LoVo (cell line): ENCODE measurements at places on chromosomes 6 and 20.

- DNase-seq, result no peak
Observed at GRCh38 chr6:107479089-107479690, 10.7 kb upstream of the SOBP start.

DNA sequence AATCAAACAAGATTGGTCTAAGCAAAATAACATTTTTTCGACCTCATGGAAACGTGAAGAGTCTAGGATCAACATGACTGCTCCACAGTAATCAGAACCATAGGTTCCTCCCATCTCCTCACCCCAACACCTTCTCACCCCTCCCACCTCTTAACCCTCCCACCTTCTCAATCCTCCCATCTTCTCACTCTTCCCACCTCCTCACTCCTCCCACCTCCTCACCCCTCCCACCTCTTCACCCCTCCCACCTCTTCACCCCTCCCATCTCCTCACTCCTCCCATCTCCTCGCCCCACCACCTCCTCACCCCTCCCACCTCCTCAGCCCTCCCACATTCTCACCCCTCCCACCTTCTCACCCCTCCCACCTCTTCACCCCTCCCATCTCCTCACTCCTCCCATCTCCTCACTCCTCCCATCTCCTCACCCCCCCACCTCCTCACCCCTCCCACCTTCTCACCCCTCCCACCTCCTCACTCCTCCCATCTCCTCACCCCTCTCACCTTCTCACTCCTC is 567.4 kb downstream of the C6orf118 start:
- no peak for DNase-seq

DNA sequence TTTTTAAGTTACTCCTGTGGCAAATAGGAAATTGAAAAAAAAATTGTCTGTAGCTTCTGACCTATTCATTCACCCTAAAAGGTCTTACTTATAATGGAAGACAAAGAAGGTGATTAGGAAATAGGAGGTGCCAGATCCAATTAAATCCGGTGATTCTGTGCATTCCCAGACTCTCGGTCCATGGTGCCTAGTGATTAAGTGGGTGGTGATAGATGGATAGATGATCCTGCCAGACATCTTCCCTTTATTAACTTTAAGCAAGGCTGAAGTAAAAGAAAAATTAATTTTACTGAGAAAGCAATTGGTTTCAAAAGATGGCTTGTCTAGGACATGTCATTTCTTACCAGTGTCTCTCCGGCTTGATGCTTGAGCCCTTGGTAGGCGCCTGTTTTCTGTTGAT is 80.0 kb downstream of the SH3BGRL2 start:
- no peak for DNase-seq

DNA sequence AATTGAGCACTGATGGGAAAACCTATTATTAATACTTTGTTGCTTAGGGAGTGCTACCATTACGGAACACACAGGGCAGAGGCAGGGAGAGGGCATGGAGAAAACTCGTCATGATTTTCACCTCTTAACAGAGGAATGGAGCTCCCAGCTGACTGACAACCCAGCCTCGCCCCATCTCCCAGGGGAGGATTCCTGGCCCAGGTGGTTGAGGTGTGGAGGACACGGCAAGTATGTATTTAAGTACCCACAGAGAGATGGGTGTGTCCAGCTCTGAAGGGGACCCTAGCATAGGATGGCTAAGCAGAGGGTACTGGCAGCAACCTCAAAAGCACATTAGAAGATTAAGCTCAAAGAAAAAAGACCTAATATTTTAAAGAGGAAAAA is 261.9 kb upstream of the MOCS1 start:
- DNase-seq, result no peak

GRCh38 chr6:106163446-106163965 is 77.4 kb downstream of the PRDM1 start:
- DNase-seq, result no peak

DNA sequence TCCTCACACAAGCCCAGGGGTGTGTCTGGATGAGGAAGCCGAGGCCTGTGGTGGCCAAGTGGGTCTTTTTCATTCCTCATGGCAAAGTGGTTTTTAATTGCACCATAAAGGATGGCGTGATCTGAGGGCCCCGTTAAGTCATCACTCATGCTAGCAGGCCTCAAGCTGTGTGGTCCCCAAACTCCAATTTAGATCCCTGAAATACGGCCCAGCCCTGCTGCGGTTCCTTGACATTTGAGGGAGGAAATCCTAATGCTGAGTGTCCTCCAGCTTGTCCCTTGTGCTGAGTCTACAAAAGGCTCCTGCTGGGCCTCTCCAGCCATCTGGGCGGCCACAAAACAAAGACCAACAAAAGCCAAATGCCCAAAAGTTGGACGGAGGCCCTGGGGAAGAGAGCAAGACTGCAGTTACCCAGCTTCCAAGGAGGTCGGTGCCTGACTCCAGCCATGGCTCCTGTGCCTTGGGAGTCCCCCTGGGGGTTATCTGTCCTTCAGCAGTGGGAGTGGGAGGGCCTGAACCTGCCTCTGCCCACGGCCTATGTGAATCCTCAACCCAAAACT is 162.3 kb upstream of the PDE10A start:
- DNase-seq, result no peak

DNA sequence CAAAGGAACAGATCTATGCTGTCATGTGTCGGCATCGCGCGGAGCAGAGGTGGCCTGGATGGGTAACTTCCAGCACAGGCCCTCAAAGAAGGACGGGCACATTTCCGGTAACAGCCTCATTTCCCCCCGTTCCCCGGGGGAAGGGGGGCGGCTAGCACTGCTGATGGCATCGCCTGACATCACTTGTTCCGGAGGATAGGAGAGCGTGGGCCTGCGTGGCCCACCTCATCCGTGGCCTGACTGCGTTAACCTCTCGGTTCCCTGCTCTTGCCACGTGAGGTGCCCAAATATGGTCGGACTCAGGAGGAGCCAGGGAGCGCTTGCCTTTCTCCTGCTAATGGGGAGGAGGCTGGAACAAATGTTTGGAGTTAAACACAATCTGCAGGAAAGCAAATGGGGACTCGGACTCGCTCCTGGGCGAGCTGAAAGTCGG is at the start of gene AKAP12:
Gene AKAP12 (plus strand): TSS at position 365 of the 433 bp plus-strand sequence. CDS start 596 bp downstream, outside the sequence.
- DNase-seq, result no peak

GRCh38 chr20:60167812-60168211 is 209.6 kb downstream of the CDH26 start:
- no peak for DNase-seq

DNA sequence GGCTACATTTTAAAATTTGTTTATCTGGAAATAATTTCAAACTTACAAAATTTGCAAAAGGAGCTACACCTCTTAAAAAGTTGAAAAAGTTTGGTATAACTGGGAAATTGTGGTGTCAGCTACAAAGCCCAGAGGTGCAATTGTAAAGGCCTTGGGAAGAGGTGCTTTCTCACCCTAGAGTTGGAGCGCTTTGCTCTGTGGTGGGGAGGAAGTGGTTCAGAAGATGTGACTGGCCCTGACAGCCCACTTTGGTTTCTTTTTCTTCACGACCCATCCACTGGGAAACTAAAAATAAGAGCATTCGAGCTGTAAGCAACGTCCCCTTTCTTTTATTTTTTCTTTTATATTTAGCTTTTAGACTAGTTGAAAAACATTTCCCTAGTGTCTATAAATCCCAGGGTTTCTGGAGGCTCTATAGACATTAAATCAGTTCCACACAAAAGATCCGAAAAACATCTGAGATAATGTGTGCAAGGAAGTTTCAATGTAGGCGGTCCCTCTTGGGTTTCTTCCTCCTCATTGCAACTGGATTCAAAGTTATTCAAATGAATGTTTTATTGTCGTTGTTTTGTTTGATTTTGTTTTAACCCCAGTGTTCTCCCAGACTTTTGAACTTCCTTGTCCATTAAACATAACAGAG is 397.8 kb downstream of the KIF16B start:
- DNase-seq, result no peak

DNA sequence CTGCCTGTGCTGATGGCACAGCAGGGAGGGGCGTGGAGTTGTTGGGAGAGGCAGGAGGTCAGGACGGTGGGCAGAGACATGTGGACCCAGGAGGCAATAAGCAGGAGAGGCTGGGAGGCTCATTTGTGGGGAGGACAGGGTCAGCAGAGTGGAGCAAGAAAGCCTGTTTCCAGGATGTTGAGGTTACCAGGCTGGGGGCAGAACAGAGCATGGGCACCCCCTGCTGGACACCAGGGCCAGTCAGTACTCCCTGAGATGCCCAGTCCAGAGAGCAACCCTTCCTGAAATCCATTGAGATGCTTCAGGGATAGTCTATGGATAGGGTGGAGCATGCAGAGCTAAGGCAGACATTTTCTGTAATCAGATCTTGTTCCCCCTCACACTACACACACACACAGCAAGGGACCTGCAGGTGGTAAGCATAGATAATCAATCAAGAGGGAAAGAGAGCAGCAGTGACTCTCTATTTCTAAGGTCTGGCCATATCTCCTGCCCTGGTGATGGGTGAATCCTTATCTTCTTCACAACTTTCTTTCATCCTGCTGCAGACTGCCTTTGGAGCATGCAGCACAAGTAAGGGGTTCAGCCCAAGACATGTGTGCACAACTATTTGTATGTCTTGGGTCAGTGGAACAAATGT is 41.7 kb downstream of the MOCS1 start:
- peak; percentile 1 for DNase-seq

DNA sequence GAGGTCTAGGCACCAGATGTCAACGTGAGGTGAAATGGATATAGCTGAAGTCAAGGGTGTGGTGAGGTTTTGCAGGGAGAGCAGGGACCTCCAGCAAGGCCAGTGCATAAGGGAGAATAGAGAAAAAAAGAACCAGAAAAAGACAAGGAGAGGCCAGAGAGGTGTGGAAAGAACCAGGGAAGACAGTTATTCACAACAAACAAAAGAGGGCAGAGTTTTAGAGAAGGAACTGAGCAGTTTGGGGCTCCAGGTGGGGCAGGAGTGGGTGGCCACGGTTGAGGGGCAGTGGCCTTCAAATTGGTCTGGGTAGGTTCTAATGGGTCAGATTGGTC is 11.6 kb upstream of the NQO2 start:
- DNase-seq, result no peak

DNA sequence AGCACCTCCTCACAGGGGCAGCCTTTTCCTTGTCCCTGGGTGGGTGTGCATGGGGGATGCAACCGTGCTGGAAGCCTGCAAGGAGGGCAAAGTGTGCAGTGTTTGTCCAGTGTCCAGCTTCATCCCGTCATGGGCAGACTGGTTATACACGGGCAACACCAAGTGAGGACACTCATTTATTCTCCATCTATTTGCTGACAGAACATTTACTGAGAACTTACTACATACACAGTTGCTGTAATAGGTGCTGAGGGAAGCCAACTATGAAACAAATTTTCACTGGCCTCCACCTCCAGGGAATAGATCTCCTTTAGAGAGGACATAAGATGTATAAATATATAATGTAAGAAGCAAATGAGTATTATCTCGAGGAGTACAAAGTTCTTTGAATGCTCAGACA is 136.7 kb downstream of the LRFN2 start:
- DNase-seq, result no peak

DNA sequence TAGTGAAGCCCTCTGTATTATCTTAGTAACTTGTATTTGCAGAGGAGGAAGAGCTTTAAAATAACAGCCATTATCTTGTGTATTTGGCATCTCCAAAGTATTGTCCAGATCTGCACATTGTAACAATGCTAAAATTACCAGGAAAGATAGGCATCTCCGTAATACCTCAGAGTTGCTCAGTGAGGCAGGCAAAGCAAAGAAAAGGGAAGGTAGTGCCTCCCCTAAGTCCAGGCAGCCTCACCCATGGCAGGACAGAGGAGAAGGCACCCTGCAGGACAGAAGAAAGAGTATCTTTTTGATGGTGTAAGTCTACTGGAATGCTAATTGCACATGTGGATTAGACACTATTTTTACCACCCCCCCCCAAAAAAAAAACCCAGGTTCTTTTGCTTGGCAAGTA is 13.6 kb upstream of the SSTR4 start:
- no peak for DNase-seq

DNA sequence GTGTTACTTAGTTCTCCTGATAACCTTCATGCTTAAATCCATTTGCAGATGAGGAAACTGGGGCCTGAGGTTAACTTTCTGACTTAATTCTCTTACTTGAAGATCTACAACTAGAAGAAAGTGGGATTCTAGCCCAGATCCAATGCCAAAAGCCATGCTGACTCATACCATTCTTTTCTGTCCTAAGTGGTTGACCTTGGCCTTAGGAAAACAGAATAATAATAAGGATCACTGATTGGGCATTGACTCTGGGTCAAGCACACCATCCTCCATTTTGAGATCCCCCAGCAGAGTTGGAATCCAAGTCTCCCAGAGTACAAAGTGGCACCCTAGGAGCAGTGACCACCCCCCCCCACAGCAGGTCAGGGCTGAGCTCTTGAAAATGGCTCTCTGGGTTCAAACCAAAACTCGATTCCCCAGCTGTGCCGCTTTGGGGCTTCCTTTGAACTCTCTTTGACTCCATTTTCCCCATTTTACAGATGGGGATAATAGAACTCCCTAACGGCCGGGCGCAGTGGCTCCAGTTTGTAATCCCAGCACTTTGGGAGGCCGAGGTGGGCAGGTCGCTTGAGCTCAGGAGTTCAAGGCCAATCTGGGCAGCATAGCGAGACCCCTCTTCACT is 12.8 kb upstream of the ZNF217 start:
- DNase-seq, result no peak

- DNase-seq, result no peak
Observed at GRCh38 chr6:162387718-162388382, 339.7 kb downstream of the PRKN start.

DNA sequence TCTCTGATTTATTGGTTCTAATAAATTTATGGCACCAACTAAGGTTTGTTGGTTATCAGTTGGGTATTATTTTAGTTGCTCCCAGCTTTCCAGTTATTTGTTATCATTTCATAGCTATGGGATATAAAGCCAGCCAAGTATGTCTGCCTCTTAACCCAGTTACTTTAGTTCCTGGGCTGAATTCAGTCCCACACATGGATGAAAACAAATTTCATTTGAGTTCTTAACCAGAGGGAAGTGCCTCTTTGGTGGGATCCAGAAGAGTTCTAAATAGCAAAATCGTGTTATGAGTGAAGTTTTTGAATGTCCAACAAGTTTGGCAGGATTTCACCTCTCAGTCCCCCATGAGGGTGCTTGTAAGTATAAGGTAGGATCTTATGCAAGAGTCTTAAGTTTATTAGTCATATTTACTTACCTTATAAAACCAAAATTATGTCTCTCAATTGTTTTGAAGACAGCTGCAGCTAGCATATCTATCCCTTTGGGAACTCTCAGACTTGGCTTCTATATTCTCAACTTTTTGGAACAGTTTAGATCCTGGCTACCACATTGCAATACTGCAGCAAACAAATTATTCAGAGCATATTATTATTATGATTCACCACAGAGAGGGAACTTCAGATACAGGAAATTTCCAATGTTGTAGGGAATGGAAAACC is 683.6 kb downstream of the BCKDHB start:
- no peak for DNase-seq

GRCh38 chr6:7106215-7106751 is 1.5 kb upstream of the RREB1 start:
- no peak for DNase-seq

DNA sequence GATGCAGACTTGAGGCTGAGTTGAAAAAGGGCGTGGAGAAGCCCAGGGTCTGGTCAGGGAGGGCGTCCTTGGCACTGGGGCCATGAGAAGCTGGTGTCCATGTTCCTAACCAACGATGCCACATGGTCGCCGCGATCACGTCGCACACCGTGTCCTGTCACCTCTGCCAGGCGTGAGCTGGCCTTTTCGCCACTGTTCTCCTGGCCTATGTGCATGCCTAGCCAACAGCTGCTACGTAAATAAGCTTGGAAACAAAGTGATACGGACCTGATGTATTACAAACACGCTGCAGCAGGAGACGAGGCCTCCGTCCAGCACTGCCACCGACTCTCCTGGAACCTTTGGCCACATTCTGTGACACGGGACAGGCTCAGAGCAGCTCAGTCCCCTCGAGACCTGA is 22.0 kb upstream of the KIF25 start:
- no peak for DNase-seq
